ENCODE measurements at places on chromosomes 4 and X.

DNA sequence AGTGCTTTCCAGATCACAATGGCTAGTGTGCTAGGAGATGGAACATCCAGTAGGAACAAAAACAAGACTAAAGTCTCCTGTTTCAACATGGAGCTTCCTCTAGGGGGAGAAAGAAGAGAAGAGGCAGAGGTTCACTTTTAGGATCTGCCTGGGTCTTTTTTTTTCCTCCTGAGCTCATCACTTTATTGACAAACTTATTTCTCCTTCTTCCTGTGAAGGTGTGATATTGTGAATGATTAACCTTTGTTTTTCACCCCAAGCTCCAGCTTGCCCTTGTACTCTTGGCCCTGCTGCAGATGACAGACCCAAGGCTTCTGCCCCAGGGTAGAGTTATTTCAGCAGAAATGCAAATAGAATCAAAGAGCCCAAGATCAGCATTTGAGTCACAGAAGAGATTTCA, 13.5 kb downstream of the PAGE4 start:
- DNase-seq, result no peak

DNA sequence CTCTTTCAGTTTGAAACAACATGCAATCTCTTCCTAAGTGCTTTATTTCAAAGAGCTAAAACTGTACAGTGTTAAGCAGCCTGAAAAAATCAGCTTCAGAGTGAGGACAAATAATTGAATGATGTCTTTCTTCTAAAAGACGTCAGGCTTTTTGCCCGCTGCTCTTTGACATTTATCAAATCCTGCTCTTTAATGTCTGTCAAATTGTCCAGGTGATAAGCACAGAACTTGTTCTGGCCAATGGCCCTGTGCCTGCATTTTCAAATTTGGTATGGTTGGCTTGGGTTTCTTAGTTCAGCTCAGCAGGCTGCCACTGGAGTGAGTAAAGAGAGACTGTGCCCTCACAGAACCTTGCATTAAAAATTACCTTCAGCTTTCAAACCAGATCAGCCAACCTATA, 712.9 kb upstream of the LCORL start:
- DNase-seq, result no peak

DNA sequence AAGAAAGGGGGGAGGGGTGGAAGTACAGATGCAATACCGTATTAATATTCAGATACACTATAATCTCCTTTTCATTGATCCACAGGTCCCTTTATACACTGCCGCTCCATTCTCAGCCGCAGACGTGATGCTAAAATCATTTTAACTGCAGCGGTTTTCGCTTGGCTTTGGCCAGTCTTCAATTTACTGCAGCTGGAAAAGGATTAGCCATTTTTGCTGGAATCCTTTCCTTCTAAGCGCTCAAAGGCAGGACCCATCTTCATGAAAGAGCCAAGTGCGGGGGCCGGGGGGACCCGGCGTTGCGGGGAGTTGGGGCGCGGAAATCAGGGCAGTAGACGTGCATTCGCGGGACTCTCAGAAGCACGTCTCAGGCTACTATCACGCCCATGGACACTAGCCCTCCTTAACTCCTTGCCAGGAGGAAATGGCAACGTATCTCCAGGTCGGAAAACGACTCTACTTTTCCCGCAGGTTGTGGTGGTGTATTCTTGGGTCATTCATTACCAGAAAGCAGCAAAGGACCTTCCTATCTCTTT, 1.7 kb upstream of the PCDH10 start:
- no peak for DNase-seq

GRCh38 chr4:139523076-139523475, 32.9 kb downstream of the SETD7 start:
- peak; percentile 15 for DNase-seq

- no peak for DNase-seq
Measured at GRCh38 chr4:13436962-13437361, 47.2 kb downstream of the RAB28 start.

- no peak for DNase-seq
Measured at GRCh38 chr4:175412746-175413145, 399.3 kb downstream of the GPM6A start.

DNA sequence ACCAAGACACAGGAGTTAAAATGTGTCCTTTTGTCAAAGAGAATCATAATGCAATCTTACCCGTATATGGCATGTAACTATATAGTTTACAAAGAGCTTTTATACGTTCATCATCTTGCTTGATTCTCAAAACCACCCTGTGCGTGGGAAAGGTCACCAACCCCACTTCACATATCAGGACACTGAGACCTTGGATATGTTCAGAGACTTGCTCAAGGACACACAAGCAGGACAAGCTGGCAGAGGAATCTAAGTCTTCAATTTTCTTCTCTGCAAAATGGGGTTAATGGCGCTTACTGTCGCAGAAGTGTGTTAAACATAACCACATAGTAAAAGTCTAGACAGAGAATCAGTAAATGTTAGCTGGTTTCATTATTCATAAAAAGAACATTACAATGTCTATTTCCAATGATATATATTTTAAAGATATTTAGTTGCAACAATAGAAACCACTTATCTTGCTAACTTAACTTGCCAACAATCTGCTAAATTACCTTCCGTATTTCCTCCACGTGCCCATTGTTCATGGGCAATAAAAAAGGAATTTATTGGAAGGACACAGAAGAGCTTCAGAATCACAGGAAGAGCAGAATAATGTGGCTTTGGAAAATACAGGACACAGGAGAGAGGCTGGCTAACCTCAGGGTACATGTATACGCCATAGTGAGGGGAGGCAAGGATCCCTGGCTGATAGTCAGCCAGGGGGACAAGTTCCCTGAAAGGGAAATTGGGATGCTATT, 64.6 kb upstream of the TAPT1 start:
- no peak for DNase-seq

GRCh38 chr4:81574991-81575390, 103.3 kb upstream of the RASGEF1B start:
- DNase-seq, result no peak

DNA sequence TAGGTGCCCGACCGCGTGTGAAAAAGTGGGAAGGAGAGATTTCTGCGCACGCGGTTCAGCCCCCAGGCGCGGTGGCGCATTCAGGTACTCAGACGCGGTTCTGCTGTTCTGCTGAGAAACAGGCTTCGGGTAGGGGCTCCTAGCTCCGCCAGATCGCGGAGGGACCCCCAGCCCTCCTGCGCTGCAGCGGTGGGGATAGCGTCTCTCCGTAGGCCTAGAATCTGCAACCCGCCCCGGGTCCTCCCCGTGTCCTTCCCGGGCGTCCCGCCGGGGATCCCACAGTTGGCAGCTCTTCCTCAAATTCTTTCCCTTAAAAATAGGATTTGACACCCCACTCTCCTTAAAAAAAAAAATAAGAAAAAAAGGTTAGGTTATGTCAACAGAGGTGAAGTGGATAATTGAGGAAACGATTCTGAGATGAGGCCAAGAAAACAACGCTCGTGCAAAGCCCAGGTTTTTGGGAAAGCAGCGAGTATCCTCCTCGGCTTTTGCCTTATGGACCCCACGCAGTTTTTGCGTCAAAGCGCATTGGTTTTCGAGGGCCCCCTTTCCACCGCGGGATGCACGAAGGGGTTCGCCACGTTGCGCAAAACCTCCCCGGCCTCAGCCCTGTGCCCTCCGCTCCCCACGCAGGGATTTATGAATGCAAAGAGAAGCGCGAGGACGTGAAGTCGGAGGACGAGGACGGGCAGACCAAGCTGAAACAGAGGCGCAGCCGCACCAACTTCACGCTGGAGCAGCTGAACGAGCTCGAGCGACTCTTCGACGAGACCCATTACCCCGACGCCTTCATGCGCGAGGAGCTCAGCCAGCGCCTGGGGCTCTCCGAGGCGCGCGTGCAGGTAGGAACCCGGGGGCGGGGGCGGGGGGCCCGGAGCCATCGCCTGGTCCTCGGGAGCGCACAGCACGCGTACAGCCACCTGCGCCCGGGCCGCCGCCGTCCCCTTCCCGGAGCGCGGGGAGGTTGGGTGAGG, 3.7 kb downstream of the SHOX start:
- DNase-seq, result no peak

- DNase-seq, result no peak
Measured at GRCh38 chr4:110139815-110140214, 58.6 kb downstream of the ELOVL6 start.

- no peak for DNase-seq
Measured at GRCh38 chr4:106287353-106287969, 28.5 kb downstream of the TBCK start.

- DNase-seq, result no peak
Measured at GRCh38 chr4:1011666-1012033, 224 bp downstream of the FGFRL1 start.

DNA sequence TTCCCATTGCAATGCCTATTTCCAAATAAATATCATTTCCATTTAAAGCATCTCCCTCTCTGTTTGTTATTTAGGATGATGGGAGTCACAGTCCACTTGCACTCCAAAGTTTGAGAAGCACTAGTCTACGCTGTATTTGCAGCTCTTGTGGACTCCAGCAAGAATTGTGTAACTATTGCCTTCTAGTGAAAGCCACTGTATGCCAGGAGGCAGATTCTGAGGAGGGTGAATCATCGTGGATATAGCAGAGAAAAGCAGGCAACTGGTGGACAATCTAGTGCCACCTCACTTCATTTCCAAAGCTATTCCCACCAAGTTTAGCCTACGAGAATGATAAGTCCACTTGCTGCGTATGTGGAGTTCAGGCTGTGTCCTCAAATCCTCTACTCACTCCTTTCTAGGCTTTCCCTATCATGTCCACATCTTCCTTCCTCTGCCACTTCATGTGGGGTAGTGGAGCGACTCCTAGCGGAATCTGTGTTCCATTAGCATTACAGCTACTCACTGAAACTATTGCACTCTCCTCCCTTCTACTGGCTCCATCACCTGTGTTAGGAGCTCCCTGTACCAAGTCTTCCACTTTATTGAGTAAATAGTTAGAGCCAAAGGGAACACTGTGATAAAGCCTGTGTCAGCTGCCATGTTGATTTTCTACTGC, 501.8 kb upstream of the GALNT7 start:
- no peak for DNase-seq

DNA sequence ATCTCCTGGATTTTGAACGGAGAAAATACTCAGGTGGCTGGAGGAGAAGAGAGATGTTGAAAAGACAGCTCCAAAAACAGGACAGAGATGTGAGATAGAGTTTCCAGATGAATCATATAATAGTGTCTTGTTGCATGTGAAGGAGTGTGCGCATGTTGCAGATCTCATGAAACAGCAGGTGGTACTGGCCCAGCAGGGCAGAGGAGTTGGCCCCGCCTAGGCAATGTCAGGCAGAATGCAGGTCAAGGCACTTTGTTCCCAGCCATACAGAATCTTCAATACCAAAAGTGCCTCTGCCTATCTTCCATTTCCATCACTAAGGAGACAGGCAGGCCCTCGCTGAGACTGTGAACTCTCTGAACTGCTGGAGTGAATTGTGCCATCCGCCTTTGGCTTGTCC, 63.9 kb upstream of the FAT1 start:
- DNase-seq, result no peak

- DNase-seq, result no peak
Measured at GRCh38 chr4:77802402-77802801, 16.8 kb downstream of the CNOT6L start.

- no peak for DNase-seq
Measured at GRCh38 chrX:5756616-5757015, 472.1 kb downstream of the NLGN4X start.

- no peak for DNase-seq
Measured at GRCh38 chr4:174919886-174920423, 1.8 kb downstream of the ADAM29 start.

DNA sequence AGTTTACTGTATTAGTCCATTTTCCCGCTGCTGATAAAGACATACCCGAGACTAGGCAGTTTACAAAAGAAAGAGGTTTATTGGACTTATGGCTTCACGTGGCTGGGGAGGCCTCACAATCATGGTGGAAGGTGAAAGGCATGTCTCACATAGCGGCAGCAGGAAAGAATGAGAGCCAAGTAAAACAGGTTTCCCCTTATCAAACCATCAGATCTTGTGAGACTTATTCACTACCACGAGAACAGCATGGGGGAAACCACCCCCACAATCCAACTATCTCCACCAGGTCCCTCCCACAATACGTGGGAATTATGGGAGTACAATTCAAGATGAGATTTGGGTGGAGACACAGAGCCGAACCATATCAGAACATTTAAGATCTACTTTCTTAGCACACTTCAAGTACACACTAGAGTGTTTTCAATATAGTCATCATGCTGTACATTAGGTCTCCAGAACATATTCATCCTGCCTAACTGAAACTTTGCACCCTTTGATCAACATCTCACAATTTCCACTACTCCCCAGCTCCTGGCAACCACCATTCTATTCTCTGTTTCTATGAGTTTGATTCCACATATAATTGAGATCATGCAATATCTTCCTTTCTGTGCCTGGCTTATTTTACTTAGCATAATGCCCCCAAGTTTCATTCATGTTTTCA, 341.0 kb downstream of the ARHGAP24 start:
- DNase-seq, result no peak

GRCh38 chr4:141995056-141995455, 358.7 kb downstream of the IL15 start:
- DNase-seq, result no peak

- peak; percentile 57 for DNase-seq
Measured at GRCh38 chr4:181261279-181261678, 981.9 kb upstream of the TENM3 start.

- DNase-seq, result no peak
Measured at GRCh38 chr4:168667376-168667775, 170.5 kb downstream of the PALLD start.

DNA sequence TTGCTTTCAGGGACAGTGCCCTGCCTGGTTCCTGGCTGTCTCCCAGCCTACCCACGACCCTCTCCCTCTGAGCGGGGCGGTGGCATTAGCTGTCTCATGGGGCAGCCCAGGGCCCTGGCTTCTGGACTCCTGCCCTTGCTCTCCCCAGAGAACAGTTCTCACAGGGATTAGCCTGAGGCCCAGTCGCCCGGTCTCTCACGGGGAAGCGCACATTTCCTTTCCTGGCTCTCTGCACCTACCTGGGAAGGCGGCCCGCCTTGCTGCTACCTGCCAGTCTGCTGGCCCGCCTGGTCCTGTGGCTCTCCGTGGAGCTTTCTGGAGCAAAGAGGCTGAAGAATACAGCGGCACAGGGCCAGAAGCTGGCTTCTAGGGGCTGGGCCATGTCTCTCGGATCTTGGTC, 128.4 kb downstream of the FHDC1 start:
- DNase-seq, result no peak

DNA sequence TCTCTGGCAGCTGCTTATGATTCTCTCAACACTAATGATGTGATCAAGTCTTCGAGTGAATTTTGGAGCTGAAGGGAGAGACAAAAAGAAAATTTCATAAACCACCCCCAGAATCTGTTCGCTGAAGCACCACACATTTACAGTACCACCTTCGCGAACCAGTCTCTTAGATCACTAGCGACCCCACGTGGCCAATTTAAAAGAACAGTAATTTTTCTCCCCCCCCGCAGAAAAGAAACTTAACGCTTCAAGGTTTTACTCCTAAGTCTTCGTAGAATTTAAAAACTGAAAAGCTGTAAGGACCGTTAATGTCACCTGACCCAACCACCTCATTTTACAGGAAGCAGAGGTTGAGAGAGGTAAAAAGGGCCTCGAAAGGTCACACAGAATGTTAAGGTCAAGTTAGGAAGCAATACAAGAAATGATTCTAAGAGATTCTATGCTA, 187.5 kb downstream of the QDPR start:
- no peak for DNase-seq

DNA sequence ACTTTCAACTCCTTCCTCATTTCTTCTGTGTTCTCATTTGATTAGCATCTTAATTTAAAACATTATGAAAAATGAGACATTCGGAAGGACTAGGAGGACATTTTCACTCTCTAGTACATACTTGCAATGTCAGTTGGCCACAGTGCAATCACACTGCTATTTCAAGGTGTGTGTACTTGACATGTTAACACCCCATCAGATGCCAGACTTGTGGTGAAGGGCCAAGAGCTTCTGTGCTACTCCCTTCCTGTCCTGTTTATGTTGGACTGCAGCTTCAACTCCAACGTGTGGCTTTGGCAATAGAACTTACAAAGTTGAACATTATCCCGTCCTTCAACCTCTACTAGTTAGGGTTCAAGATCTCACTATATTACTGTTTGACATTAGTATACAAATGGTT, 221.0 kb downstream of the PALLD start:
- no peak for DNase-seq

Measured in DMS79 (cell line).